Activated naive CD4-positive, alpha-beta T cell treated with anti-CD3 and anti-CD28 coated beads, Interleukin-2, amount 10 ng/mL, durations not matched to agents 7 days and 5 days (primary cell): ENCODE measurements at places on chromosomes 3 and 15.

DNA sequence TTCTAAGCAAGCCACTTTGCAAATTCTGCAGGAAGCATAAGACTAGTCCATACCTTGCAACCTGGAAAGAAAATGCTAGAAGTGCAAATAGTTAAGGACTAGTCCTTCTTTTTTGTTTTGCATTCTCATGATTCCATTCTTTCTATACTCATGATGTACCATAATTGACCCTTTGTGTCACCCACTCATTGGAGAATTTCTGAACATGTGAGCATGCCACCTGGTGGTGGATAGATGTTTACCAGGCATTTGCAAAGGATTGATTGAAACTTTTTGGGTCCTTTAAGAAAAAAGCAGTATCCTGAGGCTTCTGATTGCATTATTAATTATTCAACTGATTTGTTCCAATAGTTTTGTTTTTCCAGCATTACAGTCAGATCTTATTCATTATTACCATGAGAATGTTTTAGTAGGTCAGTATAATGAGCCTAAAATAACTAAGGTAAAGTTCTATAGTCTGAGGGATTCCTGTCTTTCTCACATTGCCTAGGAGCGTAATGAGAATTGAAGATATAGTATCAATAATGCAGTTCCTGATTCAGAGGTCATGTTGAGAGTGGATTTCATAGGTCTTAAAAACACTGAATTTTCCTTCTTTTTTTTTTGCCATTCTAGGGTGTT lies 20.2 kb upstream of the DIPK2A start:
- DNase-seq = peak; percentile 44
- no peaks in the 10 kb centered on the region for H3K27me3 ChIP-seq
- no peaks in the 10 kb centered on the region for H3K36me3 ChIP-seq
- no peak overlapping the region for H3K4me3 ChIP-seq
- no peak overlapping the region for H3K27ac ChIP-seq

GRCh38 chr3:108404368-108404767 lies 106.0 kb downstream of the MYH15 start:
- H3K4me3 ChIP-seq = no peak overlapping the region
- DNase-seq = no peak
- peaks cover 4% of the 10 kb centered on the region for H3K27me3 ChIP-seq
- H3K36me3 ChIP-seq = no peaks in the 10 kb centered on the region
- peaks cover 13% of the 10 kb centered on the region for H3K4me1 ChIP-seq

DNA sequence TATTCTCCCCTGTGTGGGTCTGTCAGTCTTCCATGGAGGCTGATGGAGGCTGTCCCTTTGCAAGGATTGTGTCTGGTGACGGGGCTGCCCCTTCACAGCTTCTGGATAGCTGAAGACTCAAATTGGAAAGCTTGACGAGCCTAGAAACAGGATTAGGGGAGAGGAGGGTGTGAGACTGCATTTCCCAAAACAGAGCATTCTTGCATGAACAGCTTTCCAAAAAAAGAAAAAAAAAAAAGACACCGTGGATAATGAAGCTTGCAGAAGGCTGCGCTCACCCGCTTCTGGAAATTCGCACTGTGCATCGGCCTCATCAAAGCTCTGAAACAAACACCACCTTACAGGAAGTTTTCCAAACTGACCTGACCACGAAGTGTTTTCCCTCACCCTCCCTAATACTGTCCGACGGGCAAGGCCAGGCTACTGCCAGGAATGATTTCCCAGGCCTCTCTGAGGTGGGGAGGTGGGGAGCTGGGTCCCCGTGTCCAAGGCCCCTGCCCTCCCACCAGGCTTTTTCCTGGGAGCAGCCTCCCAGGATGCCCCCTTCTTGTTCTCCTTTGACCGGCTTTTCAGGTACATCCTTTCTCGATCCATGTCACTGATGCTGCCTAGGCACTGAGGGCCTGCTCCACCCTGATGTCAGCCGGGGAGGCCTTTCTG lies 24.9 kb upstream of the MUC4 start:
- no peak for DNase-seq
- no peak overlapping the region for H3K4me3 ChIP-seq
- H3K27ac ChIP-seq = no peak overlapping the region
- H3K4me1 ChIP-seq = no peaks in the 10 kb centered on the region
- no peaks in the 10 kb centered on the region for H3K36me3 ChIP-seq

- H3K4me3 ChIP-seq = no peak overlapping the region
- no peak for DNase-seq
- no peak overlapping the region for H3K27ac ChIP-seq
- peaks cover 16% of the 10 kb centered on the region for H3K36me3 ChIP-seq
These were observed 307.8 kb upstream of the TPRG1 start for GRCh38 chr3:188863999-188864406.
